Stimulated activated CD4-positive, alpha-beta T cell treated with anti-CD3 and anti-CD28 coated beads, Interleukin-1b, Interleukin-23, amount 100 ng/mL, for 1 hour (primary cell): ENCODE measurements at places on chromosomes 1 and 21.

DNA sequence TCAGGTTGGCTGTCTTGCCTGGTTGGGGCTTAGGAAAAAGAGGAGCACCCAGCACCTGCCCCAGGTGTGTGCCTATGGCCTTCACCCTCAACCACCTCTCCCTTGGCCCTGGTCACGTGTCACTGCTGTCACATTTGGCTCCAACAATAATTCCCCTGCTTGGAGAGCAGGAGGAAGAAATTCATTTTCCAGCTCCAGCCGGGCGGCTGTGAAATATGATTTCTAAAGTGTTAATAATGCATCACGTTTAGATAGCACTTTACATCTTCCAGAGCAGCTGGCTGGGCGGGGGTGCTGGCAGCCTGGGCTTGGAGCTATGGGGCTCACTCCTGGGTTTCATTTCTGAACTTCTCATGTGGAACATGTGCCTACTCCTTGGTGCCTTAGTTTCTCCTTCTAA lies 63.1 kb downstream of the KIRREL1 start:
- no peak for DNase-seq

GRCh38 chr1:42682739-42683531 lies 717 bp downstream of the YBX1 start:
- DNase-seq: peak; percentile 35

GRCh38 chr1:220353229-220354012 lies 81.2 kb upstream of the RAB3GAP2 start:
- DNase-seq: no peak

DNA sequence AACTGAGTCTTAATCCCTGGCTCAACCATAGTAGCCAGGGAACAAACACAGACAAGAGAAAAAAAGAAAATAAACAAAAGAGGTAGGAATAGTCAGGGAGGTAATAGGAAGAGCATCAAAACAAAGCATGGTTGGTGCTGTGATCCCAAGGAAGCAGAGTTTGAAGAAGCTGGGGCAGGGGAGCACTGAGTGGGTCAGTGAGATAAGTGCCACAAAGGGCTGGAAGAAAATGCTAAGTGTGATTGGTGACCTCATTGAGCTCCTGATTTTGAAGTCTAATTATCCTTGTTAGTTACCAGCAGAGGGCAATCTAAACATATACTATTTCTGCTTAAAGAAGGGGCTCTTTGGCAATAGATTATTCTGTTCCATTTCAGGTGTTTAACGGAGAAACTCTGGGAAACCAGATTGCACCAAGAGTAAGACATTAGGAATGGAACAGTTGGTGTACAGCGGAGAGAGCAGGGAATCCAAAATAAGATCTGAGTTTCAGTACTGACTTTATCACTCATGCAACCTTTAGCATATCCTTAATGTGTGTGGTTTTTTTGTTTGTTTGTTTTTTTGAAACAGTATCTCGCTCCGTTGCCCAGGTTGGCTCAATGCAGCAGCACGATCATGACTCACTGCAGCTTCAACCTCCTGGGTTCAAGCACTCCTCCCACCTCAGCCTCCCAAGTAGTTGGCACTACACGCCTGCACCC lies 30.7 kb upstream of the KIAA1614 start:
- DNase-seq: no peak

GRCh38 chr1:246178717-246179311 lies 328.3 kb downstream of the SMYD3 start:
- no peak for DNase-seq

DNA sequence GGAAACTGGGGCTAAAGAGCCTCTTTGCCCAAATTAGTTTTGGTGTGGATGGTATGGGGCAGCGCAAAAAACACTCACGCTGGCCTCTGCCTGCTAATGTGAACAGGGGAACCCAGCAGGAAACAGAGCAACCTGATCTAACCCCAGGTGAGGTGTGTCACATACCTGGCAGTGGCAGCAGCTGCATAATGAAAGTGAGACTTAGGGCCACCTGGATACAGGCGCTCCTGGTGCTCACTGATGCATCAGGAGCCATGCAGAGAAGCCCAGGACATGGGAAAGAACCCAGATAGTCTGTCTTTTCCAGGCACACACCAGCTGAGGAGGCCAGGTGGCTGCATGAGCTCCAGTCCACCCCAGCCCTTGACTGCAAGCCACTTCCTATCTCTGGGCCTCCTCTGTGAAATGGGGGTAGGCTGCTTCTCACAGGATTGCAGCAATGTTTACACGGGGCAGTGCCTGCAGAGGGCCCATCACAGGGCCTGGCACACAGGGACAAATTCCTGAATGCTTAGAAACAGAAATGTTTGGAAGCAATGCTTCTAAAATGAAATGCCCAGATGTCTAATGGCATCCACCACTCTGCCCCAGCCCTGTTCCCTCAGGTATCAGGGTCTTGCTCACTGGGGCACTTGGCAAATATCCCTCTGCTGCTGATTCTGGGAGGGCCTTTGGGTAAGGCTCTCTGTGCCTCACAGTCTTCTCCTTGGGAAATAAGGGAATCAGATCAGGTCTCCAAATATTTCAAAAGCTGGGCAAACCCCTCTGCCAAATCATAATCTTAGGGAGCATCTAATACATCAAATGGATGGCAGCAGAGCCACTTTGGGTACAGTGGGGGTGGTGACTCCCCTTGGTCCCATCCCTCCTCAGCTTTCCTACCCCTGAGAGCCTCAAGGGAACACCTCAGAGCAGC lies 19.9 kb downstream of the DHCR24 start:
- no peak for DNase-seq
